ENCODE measurements at places on chromosomes 2 and 18.

DNA sequence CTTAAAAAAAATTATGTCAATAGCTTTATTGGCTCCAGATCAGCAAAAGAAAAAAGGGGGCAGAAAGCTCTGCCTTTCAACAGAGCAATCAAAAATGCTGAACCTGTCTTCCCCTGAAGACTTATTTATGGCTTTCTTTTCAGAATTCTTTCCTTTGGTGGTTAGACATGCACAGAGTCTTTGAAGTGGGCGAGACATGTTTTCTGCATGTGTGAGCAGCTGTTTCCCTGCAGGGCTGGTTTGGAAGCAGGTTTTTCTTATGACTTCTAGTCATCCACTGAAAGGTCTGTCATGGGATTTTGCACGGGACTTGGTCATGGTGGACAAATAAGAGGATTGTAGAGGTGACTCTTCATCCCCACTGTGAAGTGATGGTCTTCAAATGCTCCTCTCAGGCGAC, 160.3 kb downstream of the VAPA start:
- no peak for DNase-seq

DNA sequence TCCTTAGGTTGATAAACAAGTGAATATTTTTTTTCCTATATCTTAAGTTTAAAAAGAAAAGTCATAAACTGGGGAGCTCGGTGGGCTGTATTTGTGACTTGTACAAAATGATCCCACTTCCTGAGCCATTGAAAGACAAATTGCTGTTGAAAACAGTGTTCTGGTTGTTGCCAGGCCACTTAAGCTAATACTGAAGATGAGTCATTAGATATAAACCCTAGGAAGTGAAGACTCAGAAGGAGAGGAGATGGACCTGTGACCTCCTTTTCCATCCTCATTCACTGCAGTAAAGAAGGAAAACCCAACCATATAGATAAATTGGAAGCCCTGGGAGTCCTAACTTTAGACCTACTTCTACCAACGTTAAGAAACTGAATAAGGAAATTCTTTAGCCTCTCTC, 46.2 kb upstream of the SERPINE2 start:
- DNase-seq, result peak; percentile 51

DNA sequence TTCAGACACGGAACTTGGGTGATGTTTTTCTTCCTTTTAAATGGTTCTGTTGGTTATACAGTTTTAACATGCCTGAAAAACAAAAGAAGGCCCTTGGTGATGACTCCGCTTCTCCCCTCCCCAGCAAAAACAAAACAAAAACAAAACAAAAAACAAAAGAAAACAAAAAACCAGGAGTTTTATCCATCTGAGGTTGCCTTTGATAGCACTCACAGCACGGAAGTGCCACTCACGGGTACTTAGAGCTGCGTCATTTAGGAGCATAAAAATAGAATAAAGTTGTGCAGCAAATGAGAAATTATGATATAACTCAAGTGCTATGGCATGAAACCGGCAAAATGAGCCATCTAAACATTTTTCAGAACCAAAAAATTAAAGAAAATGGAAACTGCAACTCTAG, 57.7 kb downstream of the ZEB2 start:
- no peak for DNase-seq

DNA sequence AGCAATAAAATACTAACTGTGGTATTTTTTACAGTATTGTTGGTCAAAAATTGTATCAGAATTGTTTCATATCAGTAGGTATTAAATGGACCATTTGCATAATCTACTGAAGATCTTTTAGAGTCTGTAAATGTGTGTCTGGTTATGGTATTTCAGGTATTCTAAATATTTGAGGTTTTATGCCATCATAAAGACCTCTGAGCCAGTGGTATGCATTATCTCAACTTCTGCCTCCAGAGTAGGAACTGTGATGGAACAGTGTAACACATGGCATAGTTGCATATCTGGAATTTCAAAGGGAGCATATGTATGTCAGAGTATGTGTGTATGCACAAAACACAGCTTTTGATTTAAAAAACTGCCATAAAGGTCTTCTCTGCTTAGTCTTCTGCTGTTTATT, 15.4 kb downstream of the GREB1L start:
- DNase-seq, result no peak

DNA sequence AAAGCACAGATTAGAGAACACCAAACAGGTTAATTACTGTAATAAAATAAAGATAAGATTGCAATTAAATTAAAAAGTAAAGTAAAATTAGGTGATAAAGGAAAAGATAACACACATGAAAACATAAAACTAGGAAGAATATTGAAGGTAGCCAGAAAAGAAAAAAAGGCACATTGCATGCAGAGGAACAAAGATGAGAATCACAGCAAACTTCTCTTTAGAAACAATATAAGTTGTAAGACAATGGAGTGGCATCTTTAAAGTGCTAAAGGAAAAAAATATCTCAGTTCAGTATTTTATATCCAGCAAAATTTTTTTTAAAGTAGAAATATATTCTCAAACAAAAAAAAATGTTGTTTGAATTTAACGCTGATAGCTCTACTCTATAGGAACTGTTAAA, 366.0 kb downstream of the CPS1 start:
- DNase-seq, result no peak

All from myocyte (in vitro differentiated cells).